ENCODE measurements at places on chromosomes 6 and 20.

GRCh38 chr6:14540276-14540675, 422.7 kb downstream of the CD83 start:
- DNase-seq = no peak

GRCh38 chr20:8657664-8658063, 411.2 kb upstream of the PLCB4 start:
- no peak for DNase-seq

GRCh38 chr6:90224196-90224595, 72.4 kb downstream of the BACH2 start:
- DNase-seq = no peak

DNA sequence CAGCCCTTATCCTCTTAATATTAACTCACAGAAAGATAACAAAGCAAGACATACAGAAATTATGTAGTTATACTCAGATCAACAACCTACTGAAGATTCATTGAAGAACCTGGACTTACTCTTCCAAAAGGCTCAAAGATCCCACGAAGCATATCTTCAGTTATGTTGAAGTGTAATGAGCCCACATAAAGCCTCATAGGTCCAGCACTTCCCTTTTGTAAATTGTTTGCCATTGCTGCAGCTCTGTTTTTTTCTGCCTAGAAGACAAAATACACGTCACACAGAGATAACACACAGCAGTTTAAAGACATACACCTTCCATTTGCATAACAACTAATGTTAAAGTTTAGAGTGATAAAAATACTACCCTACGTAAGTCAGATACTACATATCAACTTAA, 20.4 kb downstream of the RBM39 start:
- no peak for DNase-seq

All from stimulated activated CD8-positive, alpha-beta memory T cell treated with anti-CD3 and anti-CD28 coated beads, Interleukin-15, amount 100 ng/mL, for 48 hours (primary cell).